ENCODE measurements at places on chromosomes 5 and 9.

DNA sequence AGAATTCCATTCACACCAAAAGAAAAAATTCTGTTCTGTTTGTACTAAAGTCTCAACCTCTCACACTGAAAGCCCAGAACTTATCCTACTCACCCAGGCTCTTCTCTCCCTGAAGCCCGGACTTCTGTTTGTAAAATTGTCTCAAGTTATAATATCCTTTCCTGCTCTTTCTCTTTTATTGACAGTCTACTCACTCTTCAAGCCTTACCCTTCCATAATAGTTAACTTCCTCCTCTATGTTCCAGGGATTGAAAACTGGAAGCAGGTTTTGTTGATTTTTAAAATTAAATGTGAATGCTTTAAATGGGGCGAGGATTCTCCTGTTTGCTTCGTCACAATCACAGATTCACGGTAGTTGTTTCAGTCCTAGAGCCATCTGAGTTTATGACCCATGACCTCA, 51.7 kb upstream of the CCDC112 start:
- no peak for DNase-seq

- no peak for DNase-seq
Measured at GRCh38 chr5:143156086-143156485, 247.4 kb downstream of the NR3C1 start.

DNA sequence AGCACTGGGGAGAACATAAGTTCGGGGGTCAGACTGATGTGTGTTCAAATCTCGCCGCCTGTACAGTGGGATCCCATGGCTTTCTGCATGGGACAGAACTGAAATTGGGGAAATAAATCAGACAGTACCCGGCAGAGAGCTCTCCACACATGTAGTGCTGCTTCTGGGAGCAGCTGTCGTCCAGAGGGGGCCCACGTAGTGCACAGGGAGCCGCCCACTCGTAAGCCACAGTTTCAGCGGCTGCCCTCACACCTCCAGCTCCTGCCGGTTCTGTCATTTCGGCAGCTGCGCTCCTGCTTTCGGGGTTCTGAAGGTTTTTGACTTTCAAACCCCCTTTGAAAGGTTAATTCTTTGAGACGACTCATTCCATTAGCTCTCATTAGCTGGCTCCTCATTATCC, 83.1 kb downstream of the OLFM1 start:
- no peak for DNase-seq

- DNase-seq, result no peak
Measured at GRCh38 chr5:179278119-179278518, 67.1 kb downstream of the ADAMTS2 start.

DNA sequence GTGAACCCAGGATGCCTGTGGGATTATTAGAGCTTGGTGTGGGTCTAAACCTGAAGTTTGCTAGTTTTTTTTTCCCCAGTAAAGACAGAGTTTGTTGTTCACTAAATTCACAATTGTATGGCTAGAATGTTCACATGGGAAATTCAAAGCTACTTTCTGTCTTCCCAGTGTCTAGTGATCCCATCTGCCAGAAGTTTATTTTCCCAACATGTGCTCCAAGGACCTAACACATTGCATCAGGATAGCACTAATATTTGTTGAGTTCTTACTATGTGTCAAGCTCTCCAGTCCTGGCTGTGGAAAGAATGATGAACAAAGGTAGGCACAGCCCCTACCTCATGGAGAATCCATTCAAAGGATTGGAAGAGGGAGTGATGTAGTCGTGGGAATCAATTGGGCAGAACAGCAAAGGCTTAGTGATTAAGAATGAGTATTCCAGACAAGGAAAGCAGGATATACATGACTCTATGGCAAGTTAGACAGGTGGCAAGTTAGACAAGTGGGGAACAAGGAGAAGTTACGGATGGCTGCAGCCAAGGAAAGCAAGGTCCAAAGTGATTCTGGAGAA, 521.5 kb upstream of the WWC1 start:
- no peak for DNase-seq

Data from iPS DF 19.7 (cell line).